ENCODE measurements at places on chromosomes 6 and 20. TPM values are rescaled to one million over a fixed set of nuclear protein-coding genes. Genes with fewer than 3 reads are reported as not detected.

DNA sequence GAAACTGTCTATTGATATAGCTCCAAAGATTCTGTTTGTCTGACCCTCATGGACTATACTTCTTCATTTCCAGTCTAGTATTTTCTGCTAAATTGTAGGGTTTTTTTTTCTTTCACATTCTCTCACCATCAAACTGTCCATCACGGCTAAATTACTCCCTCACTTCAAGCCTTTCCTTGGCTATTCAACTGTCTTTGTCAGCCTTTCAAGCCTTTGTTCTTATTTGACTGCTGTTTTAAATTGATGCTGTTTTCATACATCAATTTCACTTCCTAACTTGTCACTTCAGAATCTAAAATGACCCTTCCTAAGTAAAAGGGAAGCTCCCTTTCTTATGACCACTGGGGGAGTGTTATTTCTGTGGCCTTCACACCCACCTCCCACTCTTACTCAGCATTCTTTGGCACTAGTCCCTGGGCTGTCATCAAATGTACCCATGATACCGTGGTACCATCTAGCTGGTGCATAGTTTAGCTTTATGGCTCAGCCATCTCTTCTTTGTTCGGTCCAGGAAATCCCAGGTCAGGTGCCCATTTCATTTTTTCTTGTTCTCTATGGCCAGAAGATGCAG lies 8.6 kb downstream of the GJA1 start:
- DNase-seq: no peak

- DNase-seq: no peak
Measured at GRCh38 chr6:26411751-26412150, 9.7 kb downstream of the BTN3A1 start.

- no peak for DNase-seq
Measured at GRCh38 chr20:64188091-64188490, 23.8 kb downstream of the MYT1 start.

- no peak for DNase-seq
Measured at GRCh38 chr6:54787825-54788224, 58.7 kb upstream of the FAM83B start.

DNA sequence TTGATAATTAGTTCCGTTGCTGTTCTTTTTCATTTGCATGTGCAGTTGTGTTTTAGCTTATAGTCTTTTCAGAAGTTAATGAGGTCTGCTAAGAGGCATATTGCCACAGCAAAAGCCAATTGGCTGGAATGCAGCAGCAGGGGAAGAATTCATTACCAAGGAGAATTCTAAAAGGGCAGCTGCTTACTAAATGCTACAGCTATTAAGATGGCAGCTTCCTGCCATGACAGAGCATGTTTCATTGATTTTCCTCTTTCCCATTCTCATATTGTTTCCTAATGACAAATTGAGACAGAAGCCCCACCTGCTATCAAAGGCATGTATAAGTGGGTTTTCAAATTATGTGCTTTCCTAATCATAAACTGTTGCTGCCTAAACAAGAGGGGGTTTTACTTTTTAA lies 66.6 kb downstream of the CLVS2 start:
- DNase-seq: no peak

DNA sequence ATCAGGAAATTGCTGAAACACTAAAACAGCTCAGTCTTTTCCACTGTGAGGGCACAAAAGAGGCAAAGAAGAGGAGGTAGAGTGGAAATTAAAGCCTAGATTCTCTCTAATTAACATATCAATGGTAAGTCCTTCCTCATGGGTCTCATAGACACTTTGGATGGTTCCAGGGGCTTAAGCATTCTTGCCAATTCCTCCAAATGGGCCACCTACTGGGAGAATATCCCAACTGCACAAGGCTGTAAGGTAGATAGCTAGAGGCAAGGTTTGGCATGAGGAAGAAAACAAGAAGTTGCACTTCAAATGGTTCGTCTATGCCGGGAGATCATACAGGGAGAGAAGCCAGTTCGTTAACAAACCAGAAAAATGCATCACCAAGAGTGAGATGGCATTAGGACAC lies 107.6 kb upstream of the KHDRBS2 start:
- DNase-seq: no peak

Gene MYB
- total RNA-seq: 44.2 TPM

Gene PRSS35
- not detected for total RNA-seq

All from CD8-positive, alpha-beta memory T cell (primary cell).